Pulmonary artery endothelial cell (primary cell): ENCODE measurements at places on chromosomes 2 and 18. TPM values are rescaled to one million over a fixed set of nuclear protein-coding genes. Genes with fewer than 3 reads are reported as not detected.

The LYPD6B gene
- total RNA-seq = not detected in 2 replicates

The ADAM23 gene
- total RNA-seq = 5.1 and 15.3 TPM in 2 replicates

The ELOA2 gene
- total RNA-seq = not detected in 2 replicates

The LINC00305 gene
- total RNA-seq = not detected in 2 replicates

The POTEI gene
- total RNA-seq = 0.07 TPM in 2 replicates

The SFTPB gene
- total RNA-seq = not detected in 2 replicates

The PRKD3 gene
- 84.1 and 88.3 TPM in 2 replicates for total RNA-seq

The NEU2 gene
- not detected in 2 replicates for total RNA-seq

The TUBB8B gene
- not detected in 2 replicates for total RNA-seq

The ANTXR1 gene
- 8.8 and 10.1 TPM in 2 replicates for total RNA-seq

The GRB14 gene
- total RNA-seq = 3.9 and 4.3 TPM in 2 replicates

The ABCA12 gene
- total RNA-seq = under 0.01 TPM in 2 replicates

The PSMA8 gene
- not detected in 2 replicates for total RNA-seq

The MPP4 gene
- total RNA-seq = 9.0 TPM in 2 replicates

The PSTPIP2 gene
- 2.0 and 7.5 TPM in 2 replicates for total RNA-seq

The DCDC2C gene
- not detected in 2 replicates for total RNA-seq

The SLC9A4 gene
- total RNA-seq = not detected in 2 replicates

The SNORC gene
- 0.26 and 0.56 TPM in 2 replicates for total RNA-seq

The SCG2 gene
- not detected in 2 replicates for total RNA-seq

The TUBA3D gene
- total RNA-seq = not detected in 2 replicates

The C2orf92 gene
- 0.88 and 1.5 TPM in 2 replicates for total RNA-seq

The MRO gene
- not detected in 2 replicates for total RNA-seq

The FNDC4 gene
- total RNA-seq = 35.0 and 47.0 TPM in 2 replicates

The CIDEA gene
- total RNA-seq = 0.20 TPM in 1 of 2 replicates, not detected in the other

The ITPRID2 gene
- total RNA-seq = 208 and 223 TPM in 2 replicates

The DSG4 gene
- total RNA-seq = not detected in 2 replicates

The TXNDC9 gene
- total RNA-seq = 72.6 and 82.5 TPM in 2 replicates

The RAMP1 gene
- not detected in 2 replicates for total RNA-seq

The UGT1A8 gene
- total RNA-seq = not detected in 2 replicates

The DSC1 gene
- total RNA-seq = not detected in 2 replicates

The KIF1A gene
- 0.07 TPM in 1 of 2 replicates, not detected in the other for total RNA-seq

The KCNS3 gene
- total RNA-seq = 2.6 and 4.7 TPM in 2 replicates

The CBLN2 gene
- 0.18 and 1.1 TPM in 2 replicates for total RNA-seq

The IL18R1 gene
- total RNA-seq = 3.7 and 8.3 TPM in 2 replicates

The DLX1 gene
- total RNA-seq = 0.07 and 0.11 TPM in 2 replicates

The VIL1 gene
- total RNA-seq = not detected in 2 replicates

The RGPD3 gene
- total RNA-seq = 0.18 and 0.20 TPM in 2 replicates

The SAP130 gene
- 3.1 and 5.1 TPM in 2 replicates for total RNA-seq

The SP140 gene
- not detected in 2 replicates for total RNA-seq

The HOXD9 gene
- not detected in 2 replicates for total RNA-seq

The GALNT13 gene
- total RNA-seq = 0.39 and 0.46 TPM in 2 replicates

The SERPINB12 gene
- not detected in 2 replicates for total RNA-seq

The ITGA6 gene
- 177 and 293 TPM in 2 replicates for total RNA-seq

The PROM2 gene
- total RNA-seq = 0.07 and 0.14 TPM in 2 replicates

The BOLL gene
- not detected in 2 replicates for total RNA-seq

The L3MBTL4 gene
- under 0.01 and 0.04 TPM in 2 replicates for total RNA-seq

The FAP gene
- total RNA-seq = 0.21 and 0.53 TPM in 2 replicates

The EFHD1 gene
- total RNA-seq = not detected in 2 replicates

The GCG gene
- not detected in 2 replicates for total RNA-seq

The LRRTM1 gene
- not detected in 2 replicates for total RNA-seq

The FTCDNL1 gene
- 0.73 and 1.2 TPM in 2 replicates for total RNA-seq

The TCF4 gene
- total RNA-seq = 292 and 339 TPM in 2 replicates

The ATOH8 gene
- 5.7 and 23.8 TPM in 2 replicates for total RNA-seq

The DNPEP gene
- 50.0 and 60.6 TPM in 2 replicates for total RNA-seq

The SCN2A gene
- total RNA-seq = not detected in 2 replicates

The ALPP gene
- not detected in 2 replicates for total RNA-seq

The MTX2 gene
- 25.6 and 34.5 TPM in 2 replicates for total RNA-seq
